ENCODE measurements at places on chromosomes 5 and 9.

DNA sequence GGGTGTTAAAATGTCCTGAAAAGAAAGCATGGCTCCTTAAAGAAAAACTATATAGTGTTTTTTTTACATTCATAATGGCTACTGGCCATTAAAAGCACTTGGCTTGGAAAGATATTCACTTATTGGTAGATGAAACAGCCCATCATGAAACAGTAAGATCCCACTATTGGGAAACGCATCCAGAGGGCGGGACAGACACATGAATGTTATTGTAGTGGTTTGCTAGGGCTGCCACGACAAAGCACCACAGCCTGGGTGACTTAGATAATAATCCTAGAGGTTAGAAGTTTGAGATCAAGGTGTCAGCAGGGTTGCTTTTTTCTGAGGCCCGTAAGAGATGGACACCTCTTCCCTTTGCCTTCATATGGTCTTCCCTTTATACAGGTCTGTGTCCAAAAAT is 139.4 kb upstream of the ANKH start:
- no peak for DNase-seq

DNA sequence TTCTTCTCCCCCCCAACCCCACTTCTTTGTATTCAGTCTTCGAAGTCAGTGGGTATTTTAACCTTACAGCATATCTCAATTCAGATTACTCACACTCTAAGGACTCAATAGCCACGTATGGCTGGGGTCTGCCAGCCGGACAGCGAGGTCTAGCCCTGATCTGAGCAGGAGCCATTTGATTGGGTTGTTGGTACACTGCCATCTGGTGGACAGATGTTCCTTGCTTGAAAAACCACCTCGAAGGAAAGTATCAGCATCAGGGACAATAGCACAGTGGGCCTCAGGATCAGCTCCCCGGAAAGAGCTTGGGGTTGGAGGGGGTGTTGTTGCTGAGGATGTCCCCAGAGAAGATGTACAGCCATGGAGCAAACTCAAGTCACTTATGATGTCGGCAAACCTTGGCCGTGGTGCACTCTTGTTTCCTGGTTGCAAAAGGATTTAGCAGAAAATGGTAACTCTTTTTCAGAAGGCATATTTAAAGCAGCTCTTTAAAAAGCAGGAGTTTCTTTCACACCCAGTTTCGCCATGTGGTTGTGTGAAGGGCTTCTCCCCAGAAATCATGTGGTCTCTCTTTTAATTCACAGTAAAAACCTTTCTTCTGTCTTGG is 31.7 kb upstream of the KCNMB1 start:
- DNase-seq, result peak; percentile 12

DNA sequence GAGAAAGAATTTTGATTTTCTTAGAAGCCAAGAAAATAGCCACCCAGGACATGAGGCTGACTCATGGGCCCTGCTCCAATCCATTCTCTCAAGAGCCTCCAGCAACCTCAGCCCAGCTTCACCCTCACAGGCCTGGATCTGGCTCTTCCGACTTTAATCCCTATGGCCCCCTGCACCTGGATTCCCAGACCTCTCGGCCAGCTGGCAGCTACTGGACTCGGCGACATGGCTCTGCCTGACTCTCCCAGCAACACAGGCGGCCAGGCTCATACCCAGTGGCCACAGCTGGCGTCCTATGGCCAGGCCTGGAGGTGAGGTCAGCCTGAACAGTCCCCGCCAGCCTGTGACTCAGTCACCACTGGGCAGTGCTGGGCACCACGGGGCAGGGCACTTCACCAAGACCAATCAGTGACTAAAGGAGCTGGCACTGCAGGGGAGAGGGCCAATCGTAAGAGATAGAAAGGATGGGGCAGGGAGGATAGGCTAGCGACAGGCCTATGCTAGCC is 6.2 kb upstream of the PDLIM4 start:
- no peak for DNase-seq

- DNase-seq, result no peak
Observed at GRCh38 chr5:122465031-122465577, 153.1 kb downstream of the SNCAIP start.

- no peak for DNase-seq
Observed at GRCh38 chr9:128428644-128429512, 8.2 kb downstream of the CERCAM start.

GRCh38 chr9:98095401-98095800 is 23.6 kb downstream of the TRIM14 start:
- DNase-seq, result no peak

- no peak for DNase-seq
Observed at GRCh38 chr9:106861640-106862109, 1.3 kb upstream of the ZNF462 start.

- DNase-seq, result no peak
Observed at GRCh38 chr9:78783743-78784142, 486.8 kb downstream of the PSAT1 start.

DNA sequence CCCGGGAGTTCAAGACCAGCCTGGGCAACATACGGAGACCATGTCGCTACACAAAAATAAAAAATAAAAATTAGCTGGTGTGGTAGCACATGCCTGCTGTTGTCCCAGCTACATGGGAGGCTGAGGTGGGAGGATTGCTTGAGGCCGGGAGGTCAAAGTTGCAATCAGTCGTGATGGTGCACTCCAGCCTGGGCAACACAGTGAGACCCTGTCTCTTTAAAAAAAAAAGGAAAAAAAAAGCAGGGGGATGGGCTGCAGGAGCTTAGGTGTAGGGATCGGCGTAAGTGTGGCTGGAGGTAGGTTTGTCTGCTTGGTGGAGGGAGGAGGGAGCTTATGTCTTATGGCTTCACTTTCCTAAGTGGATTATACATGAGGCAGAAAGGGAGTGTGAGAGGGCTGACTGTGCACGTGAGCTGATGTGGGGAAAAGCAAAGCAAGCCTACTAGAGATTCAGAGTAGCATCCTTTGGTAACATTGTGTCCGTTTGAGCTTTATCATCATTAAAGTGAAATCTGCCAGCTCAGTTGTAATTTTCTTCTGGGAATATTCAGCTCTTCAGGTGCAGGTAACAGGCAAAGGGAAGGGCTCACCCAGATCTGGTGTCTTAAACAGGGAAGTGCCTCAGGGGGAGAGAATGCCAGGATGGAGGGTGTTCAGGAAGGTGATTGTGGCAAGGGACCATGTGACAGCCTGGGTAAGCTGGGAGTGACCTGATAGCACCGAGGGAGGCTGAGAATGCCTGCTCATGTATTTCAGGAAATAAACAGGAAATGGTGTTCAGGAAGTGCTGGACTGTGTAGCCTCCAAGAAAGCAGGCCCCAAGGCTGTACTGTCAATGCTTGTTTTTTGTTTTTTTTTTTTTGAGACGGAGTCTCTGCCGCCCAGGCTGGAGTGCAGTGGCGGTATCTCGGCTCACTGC is 17.6 kb upstream of the SETX start:
- no peak for DNase-seq

- no peak for DNase-seq
Observed at GRCh38 chr9:115022760-115023434, 92.5 kb upstream of the TNFSF8 start.

GRCh38 chr5:92402045-92402444 is 1018.9 kb upstream of the ARRDC3 start:
- DNase-seq, result no peak

- DNase-seq, result no peak
Observed at GRCh38 chr9:70093944-70094343, 50.3 kb downstream of the MAMDC2 start.

- no peak for DNase-seq
Observed at GRCh38 chr5:176690911-176691310, 43.6 kb downstream of the TSPAN17 start.

GRCh38 chr5:588406-588995 is 23.6 kb upstream of the CEP72 start:
- no peak for DNase-seq

DNA sequence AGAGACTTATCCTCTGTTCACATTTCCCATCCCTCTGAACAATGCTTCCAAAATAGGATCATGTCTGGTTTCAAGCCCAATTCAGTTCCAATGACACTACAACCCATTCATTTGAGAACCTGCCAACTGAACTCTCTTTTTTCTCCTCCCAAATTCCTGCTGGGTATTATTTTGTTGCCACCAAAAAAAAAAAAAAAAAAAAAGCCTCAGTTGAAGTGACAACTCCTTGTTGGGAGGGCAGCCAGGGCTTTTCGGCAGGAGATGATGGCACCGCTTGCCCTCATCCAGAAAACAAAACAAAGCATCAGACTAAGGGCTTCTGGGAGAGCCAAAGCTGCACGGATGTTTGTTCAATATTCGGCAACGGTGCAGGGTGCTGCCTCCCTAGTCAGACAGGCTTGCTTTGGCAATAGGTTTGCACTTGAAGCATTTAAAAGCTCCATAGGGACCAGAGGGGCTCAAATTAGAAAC is 30.6 kb upstream of the TRIM32 start:
- no peak for DNase-seq

DNA sequence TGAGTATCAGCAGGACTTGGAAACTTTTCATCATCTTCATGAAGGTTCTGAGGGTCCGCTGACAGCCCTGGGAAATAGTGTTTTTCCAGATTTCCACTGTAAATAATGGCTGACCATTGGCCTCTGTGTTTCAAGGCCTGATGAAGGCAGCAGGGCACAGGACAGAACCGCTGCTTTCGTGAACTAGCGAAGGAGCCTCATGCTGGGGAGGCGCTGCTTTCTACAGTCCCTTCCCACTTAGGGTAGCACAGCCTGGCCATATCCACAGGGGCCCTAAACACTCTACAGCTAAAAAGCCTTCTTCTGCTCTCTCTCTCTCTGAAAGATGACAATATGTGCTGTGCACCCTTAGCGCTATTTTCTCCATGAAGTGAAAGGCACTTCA is 118.2 kb downstream of the MED27 start:
- DNase-seq, result no peak

DNA sequence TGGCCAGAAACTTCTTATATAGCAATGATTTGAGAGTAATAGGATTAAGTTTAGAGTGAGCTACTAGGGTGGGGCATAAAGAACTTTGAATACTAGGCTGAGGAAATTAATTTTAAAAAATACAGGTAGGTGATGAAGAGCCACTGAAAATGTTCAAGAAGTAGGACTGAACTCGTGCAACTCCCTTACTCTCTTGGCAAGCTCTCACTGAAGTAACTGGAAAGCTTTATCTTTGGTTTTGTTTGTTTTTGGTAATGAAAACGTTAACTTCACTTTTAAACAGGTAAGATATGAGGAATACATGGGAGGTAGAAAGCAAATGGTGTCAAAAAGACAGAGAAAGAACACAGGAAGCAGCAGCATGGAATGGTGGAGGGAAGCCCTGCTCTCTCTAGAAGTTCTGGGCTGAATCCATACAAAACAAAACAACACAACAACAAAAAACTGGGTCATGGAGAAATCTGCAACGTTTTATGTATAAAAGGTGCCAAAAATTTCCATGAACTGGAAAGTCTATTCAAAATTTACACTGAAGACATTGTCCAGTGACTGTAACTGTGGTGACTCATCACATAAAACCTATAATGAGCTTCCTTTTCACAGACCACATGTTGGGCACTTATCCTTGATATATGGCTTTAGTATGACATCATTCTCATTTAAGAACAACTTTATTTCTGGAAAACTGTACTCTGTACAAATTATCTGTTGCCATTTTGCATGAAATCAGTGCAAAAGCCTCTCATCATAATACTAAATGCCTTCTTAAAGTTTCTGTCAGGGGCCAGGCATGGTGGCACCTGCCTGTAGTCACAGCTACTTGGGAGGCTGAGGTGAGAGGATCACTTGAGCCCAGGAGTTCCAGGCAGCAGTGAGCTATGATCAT is 91.2 kb upstream of the CHD1 start:
- DNase-seq, result no peak

- DNase-seq, result no peak
Observed at GRCh38 chr9:89623925-89624420, 19.2 kb downstream of the GADD45G start.

DNA sequence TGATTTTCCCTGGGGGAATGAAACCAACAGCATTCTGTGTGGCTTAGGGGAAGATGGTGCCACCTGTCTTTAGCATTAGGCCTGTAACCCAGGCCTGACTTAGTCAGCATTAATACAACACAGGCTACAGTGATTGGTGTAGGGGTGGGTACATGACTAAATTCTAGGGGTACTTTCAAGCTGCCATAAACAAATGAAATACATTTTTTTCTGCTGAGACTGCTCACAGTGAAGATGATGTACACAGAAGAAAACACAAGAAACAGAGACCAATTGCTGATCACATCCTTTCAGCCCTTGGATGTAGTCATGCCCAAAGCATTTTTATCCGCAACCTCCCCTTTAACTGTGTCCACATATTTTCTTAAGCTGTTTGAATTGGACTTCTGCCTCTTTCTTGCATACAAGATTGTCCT is 527.2 kb downstream of the KCTD16 start:
- no peak for DNase-seq

DNA sequence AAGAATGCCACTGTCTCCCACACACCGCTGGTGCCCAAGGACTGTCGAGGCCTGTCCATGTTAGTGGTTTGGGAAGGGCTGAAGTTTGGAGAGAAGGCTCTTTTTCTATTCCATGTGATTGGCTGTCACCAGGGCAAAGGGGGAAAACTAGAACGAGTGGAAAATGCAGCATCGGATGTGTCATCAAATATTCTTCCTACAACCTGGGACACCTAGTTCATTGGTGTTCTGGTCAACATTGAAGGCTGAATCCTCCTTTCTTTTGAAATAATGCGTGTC is 53.2 kb downstream of the PIK3R1 start:
- DNase-seq, result no peak

DNA sequence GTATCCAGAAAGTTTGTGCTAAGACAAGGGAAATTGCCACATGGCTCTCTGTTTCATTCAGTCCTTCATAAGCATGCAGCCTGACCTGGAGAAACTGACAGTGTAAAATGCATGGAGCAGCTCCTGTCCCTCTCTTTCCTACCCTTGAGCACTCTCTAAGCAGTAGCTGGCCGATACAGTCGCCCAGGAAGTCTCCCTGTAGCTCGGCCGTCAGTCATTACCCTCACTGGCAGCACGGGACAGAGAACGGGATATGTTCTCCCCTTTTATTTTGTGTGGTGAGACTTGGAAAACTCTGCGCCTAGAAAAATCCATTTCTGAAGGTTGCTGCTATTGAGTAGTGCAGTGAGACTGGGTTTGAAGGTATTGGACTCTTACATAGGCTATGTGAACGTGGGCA is 56.8 kb upstream of the KCNMB1 start:
- no peak for DNase-seq

DNA sequence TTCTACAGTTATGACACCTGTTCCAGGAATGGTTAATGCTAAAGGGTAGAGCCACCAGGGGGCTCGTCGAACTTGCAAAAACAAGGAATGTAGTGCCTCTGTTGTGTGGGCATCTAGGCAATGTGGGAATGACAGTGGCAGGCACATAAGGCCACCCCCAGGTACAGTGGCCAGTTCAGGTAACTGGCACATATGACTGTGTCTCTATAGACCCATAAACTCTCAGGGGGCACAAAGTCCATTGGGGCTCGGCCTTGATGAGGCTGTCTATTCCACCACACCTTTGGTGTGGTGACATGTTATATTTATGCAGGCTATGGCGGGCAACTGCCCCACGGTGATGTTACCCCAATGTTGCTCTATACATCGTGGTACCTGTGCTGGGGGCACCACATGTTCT is 59.6 kb upstream of the FAM120A start:
- no peak for DNase-seq

- DNase-seq, result no peak
Observed at GRCh38 chr5:79193643-79194042, 42.3 kb upstream of the JMY start.
